ENCODE measurements at places on chromosomes 7 and 10. TPM values are rescaled to one million over a fixed set of nuclear protein-coding genes. Genes with fewer than 3 reads are reported as not detected.

DNA sequence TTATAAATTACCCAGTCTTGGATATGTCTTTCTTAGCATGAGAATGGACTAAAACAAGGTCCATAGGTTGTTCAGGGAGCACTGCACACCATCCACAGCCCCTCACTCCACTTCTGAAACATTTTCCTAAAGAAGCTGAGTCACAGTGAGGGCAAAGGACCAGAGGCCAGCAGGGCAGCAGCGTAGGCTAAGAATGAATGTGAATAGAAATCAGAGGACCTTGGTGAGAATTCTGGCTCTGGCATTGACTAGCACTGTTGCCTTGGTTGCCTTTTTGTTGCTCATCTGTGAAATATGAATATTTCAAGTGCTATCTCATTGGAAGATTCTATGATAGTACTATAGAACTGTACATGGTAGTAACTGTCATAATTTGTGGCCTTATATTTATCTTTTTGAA, 41.7 kb upstream of the TOMM7 start:
- no peak for DNase-seq

- no peak for DNase-seq
These were observed 192.3 kb downstream of the EMX2 start for GRCh38 chr10:117734731-117735405.

- DNase-seq, result no peak
These were observed 19.0 kb downstream of the NAPEPLD start for GRCh38 chr7:103129702-103130549.

DNA sequence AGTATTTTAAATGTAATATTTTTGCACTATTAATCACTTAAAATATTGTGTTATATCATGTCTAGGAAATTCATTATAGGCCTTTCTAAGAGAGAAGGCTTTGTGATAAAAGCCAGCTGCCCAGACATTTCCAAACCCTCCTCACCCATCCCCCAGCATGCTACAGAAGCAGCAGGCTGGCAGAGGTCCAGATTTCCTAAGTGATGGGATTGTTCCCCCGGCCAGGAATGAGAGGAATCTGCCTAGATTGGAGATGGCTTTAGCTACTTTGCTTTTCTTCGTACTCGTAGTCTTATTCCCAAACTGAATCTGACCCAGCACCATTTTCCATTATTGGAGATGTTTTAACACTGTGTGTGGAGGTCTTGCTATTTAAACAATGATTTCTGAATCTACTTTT, 29.4 kb downstream of the CDK14 start:
- DNase-seq, result no peak

DNA sequence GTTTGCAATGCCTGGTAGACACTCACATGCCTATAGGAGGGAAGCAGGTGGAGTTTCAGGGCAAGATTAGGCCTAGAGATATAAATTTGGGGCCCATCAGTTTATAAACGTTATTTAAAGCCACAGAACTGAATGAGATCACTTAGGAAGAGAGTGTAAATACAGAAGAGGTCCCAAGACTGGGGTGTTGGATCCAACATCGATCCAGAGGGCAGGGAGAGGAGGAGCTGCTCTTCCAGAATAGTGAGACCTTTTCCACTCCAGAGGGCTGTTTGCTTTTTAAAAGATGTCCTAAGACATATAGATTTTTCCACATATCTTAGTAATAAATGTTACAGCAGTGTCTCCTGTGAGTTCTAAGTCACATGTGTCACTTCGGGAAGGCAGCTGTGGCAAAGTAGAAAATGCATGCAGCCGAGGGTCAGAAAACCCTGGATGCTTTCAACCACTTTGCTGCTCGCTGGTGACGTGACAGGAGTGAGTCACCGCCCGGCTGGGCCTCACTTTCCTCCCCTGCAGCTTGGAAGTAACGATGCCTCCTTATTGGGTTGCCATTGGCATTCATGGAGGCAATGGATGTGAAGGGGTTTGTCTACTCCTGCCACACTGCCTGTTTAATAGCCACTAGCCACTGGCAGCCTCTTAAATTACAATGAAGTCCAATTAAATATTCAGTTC, 95.4 kb downstream of the TRIL start:
- no peak for DNase-seq

DNA sequence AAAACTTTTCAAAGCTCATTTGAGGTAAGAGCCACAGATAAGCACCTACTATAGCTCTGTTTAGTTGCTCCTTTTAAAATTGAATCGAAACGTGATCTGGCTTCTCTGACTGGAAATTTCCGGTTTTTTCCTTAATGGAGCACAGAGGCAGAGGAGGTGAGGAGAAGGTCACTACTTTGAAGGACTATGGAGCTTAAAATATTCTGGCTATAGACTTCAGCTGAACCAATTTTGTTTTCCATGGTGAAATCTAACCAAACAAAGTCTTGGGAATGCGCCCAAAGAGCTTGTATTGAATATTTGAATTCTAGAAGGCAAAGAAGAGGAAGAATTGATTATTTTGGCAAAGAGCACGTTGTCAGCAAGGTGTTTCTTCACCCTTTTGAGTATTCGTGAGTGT, 711.1 kb downstream of the SUGCT start:
- DNase-seq, result no peak

DNA sequence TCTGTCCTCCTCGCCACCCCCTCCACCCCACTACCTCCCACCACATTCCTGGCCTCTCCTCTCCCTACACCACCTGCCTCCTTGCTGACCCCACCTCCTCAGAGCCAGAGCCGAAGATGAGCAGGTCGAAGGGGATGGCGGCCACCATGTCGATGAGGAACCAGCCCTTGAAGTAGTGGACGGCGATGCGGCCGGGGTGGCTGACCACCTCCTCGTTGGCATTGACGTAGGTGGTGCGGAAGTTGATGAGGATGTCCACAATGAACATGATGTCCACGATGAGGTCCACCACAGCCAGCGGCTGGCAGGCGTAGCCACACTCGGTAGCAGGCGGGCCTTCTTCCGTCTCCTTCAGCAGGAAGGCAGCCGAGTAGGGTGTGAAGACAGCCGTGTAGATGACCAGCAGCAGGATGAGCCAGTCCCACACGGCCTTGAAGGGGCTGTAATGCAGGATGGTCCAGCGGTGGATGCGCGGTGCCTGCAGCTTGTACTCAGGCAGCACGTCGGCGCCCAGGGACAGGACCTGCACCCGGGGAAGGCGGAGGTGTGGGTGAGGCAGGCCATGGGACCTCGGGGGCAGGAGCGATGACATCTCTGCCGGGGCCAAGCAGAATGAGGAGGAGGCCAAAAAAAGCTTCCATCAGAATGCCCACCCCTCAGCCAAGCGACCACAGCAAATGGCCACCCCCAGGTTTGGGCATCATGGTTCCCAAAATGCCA, 25.6 kb downstream of the KCNH2 start:
- no peak for DNase-seq

DNA sequence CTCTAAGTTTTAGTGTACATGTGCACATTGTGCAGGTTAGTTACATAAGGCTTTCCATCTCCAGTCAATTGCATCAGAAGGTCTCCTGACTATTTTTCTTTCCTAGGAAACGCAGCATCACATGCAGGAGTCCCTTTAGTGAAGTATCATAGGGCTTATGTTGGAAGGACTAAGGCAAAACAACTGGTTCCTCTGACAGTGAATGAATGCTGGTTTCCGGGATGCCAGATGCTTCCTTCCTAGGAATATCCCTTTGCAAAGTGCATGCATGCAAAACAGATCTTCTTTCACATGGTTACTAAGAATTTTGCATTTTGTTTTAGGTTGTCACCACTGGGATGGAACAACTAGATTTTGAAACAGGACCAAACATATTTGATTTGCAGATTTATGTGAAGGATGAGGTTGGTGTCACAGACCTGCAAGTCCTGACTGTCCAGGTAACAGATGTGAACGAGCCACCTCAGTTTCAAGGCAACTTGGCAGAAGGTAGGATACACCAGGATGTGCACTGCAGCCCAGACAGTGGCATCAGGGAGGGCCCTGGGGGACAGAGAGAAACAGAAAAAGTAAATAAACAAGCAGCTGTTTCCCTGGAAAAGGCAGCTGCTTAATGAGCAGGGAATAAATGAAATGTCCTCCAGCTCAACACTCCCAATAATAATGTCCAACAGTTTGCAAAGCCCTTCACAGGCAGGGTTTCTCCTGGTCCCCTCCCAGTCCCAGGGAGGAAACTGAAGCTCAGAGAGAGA, 17.8 kb downstream of the CDHR3 start:
- no peak for DNase-seq

DNA sequence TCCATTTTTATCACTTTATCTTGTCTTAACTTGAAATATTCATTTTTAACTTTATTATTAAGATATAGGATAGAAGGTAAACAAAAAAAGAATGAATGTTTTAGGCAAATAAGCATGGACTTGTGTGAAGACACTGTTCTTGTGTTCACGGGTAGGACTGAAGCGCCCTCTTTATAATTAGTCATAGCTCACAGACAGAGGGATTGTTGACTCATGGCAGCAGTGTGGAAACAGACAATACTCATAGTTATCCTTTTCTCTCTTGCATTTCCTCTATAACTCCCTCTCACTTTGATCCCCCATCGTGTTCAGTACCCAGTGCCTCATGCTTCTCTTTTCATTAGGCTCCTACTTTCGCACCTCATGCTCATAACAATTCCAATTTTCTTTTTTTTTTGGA, 731.8 kb downstream of the PHTF2 start:
- no peak for DNase-seq

GRCh38 chr10:28326516-28327490, 23.9 kb upstream of the MPP7 start:
- DNase-seq, result peak; percentile 67

- no peak for DNase-seq
These were observed 47.0 kb upstream of the EPC1 start for GRCh38 chr10:32393911-32394310.

- no peak for DNase-seq
These were observed 353.6 kb downstream of the CRPPA start for GRCh38 chr7:16067711-16068110.

DNA sequence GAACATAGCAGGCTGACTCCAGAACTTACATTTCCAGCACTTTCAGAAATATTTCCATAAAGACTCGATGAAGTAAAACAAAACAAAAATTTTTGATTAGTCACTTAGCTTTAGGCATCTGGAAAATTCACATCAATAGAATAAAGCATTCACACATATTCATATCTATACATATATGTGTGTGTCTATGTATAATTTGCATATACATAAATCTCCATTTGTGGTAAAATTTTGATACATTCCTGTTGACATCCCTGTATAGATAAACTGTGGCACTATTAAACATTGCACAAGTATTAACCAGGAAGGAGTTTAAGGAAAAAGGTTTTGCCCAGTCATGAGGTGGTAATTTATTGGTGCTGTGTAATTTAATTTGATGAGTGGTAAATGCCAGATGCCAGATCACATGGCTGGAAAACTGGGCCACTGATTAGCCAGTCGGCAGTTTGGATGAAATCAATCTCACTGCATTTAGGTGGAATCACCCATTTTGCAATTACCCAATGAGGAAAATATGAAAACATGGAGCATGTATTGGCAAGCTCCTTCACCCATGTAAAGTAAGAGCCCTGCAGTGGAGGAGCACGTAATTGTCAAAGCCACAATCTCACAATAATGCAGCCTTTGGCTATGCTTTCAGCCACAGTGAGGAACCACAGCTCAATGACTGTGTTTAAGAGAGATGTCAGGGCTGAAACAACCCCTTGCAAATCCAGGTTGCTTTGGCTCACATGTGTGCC, 294.6 kb downstream of the RNLS start:
- no peak for DNase-seq

- DNase-seq, result no peak
These were observed 166.0 kb upstream of the TCF7L2 start for GRCh38 chr10:112784022-112784461.

The UBE2H gene
- 79.3 TPM for polyA plus RNA-seq

The MICALL2 gene
- 9.8 TPM for polyA plus RNA-seq

The MGAM2 gene
- 0.17 TPM for polyA plus RNA-seq

The SUN3 gene
- polyA plus RNA-seq, result not detected

The OPN1SW gene
- polyA plus RNA-seq, result 1.2 TPM

The ACSM6 gene
- 0.36 TPM for polyA plus RNA-seq

The INA gene
- polyA plus RNA-seq, result 0.31 TPM
